GOT3 (cell line): ENCODE measurements at places on chromosomes 3 and 15.

DNA sequence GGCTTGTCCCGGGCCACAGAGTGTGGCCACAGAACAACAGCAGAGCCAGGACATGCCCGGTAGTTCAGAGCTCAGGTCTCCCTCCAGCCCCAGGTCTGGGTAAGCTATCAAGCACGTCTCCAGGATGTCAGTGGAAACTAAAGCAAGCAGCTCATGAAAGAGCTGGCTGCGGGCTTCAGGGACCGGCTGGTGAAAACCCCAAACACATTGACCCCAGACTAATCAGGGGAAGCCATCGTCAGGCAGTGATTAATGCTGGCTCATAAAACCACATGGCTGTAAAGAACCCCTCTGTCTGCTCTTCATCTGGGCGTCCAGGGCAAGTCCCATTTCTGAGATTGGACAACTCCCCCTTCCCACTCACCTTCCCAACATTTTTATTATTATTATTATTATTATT lies 37.8 kb downstream of the LMCD1 start:
- DNase-seq: no peak

GRCh38 chr15:43103907-43104306 lies 1.9 kb downstream of the UBR1 start:
- DNase-seq: no peak

DNA sequence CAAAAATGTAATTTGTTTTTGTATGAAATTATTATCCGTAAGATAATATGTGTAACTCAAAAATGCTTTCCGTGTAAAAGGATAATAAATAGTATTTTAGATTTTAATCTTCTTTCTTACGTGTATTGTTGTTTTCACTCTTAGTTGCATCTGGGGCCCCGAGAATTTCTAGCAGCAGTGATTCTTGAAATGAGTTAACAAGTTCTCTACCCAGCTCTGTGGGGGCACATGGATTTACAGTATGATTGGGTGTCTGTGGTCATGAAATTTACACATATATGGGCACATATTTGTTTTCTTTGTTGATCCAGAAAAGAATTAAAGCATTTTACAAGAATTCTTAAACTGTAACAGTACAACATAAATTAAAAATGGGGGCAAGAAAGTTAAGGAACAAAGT lies 145.9 kb upstream of the LRRFIP2 start:
- no peak for DNase-seq

- no peak for DNase-seq
Measured at GRCh38 chr3:113405180-113405579, 36.1 kb downstream of the CFAP44 start.

GRCh38 chr3:167901138-167901537 lies 165.6 kb downstream of the SERPINI1 start:
- no peak for DNase-seq

- no peak for DNase-seq
Measured at GRCh38 chr3:191020730-191021396, 158.4 kb upstream of the GMNC start.

- no peak for DNase-seq
Measured at GRCh38 chr3:171237009-171237385, 210.5 kb upstream of the SLC2A2 start.

DNA sequence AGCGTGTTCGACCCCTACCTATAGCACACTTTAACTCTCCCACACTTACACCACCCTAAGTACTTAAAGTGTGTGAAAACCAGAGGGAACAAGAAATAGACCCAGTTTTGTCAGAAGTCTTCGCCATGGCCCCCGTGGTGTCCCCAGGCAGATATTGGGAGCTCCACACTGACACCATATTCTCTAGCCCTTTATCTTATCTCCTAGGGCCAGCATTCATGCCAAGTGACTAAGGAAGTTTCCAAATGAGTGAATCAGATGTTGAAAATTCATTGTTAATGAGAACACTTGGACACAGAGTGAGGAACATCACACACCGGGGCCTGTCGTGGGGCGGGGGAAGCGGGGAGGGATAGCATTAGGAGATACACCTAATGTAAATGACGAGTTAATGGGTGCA lies 31.8 kb downstream of the P3H2 start:
- DNase-seq: no peak

GRCh38 chr15:101193120-101193644 lies 58.7 kb downstream of the CHSY1 start:
- no peak for DNase-seq

- no peak for DNase-seq
Measured at GRCh38 chr15:42691308-42691707, 45.6 kb downstream of the CDAN1 start.

GRCh38 chr15:44250566-44251205 lies 37.8 kb upstream of the GOLM2 start:
- DNase-seq: no peak

DNA sequence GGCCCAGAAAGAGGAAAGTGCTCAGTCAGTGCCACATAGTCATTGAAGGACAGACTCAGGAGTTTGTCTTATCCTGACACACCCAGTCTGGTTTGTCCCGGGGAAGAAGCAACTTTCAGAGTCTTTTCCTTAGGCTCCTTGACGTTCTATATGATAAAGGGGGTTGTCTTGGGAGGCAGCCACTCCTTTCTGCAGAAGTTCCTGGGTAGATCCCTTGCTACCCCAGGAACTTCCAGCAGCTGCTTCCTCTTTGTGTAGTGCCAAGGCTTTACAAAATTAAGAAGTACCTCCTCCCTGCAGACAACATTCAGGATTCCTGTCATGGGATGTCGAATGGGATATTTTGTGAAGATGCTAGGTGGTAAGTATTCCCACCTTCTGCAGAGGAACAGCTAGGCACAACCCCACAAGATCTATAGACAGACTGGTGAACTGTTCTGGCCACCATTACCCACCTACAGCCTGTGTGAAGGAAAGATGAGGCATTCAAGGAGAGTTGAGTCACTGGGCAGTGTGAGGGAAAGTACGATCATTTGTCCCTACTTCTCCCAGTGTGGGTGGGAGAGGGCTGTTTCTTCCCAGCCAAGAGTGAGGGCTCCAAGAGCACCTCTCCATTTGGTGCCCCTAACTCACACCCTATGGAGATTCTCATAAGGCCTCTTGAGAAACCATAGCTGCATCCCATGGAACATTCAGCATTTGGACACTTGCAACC lies 11.3 kb downstream of the TMEM266 start:
- DNase-seq: no peak

DNA sequence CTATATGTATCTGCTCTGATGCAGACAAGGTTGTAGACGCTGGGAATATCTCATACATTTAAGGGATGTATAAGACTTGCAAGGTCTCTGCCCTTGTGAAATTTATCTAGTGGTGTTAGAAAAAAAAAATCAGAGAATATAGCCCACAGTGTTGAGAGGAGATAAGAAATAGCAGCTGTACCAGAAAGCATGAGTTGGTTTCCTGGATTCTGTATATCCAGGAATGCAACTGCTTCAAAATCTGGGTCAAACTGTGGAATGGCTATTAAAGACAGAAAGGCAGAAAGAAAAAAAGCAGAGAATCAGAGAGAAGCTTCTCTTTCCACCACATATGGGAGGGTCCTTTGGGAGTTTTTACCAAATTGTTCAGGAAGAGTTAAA lies 1.5 kb upstream of the TMEM212 start:
- DNase-seq: no peak

DNA sequence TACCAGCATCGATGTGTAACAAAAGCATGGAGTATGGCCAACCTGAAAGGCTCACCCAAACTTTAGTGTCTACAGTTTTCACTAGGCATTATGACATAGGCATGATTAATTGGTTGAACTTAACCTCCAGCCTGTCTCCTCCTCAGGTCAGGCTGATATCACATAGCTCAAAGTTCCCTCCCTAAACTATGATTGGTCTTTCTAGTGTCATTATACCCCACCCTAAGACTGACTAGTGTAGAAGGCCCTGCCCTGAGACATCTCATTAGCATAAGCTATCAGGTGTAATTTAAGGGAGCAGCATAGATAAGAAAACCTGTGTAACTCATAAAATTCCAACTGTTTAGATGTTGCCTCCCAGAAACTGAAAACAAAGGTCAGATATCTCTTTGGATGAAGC lies 195.2 kb downstream of the ALCAM start:
- no peak for DNase-seq

GRCh38 chr15:71362987-71363968 lies 248.0 kb downstream of the THSD4 start:
- no peak for DNase-seq

DNA sequence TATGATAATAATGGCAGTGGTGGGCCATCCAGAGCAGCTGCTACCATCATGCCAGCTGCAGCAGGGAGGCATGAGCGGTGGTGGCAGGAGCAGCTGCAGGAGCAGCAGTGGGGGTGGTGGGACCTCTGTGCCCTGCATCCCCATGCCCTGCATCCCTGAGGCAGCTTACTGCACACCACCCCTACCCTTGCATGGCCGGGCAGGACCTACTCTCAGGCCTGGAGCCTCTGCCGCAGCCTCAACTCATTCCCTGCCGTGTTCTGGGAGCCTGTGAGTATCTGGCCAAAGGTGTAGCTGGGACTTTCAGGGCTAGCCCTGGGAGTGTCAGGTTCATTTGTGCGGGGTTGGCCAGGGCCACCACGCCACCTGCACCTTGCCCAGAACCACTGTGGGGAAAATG lies 3.3 kb upstream of the XCR1 start:
- no peak for DNase-seq

GRCh38 chr15:92502930-92503857 lies 109.5 kb downstream of the ST8SIA2 start:
- DNase-seq: no peak

DNA sequence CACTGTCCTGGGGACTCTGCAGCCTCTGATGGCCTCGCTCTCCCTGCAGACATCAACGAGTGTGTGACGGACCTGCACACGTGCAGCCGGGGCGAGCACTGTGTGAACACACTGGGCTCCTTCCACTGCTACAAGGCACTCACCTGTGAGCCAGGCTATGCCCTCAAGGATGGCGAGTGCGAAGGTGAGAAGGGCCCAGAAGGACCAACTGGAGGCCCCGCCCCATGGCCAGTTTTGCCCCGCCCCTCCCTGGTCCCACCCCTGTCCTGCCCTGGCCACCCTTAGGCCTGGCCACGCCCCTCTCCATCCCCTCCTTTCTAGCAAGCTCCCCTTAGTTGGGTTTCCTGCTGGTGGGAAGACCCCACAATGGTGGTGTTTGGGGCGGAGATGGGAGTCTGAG lies 77.5 kb downstream of the FBLN2 start:
- DNase-seq: no peak

DNA sequence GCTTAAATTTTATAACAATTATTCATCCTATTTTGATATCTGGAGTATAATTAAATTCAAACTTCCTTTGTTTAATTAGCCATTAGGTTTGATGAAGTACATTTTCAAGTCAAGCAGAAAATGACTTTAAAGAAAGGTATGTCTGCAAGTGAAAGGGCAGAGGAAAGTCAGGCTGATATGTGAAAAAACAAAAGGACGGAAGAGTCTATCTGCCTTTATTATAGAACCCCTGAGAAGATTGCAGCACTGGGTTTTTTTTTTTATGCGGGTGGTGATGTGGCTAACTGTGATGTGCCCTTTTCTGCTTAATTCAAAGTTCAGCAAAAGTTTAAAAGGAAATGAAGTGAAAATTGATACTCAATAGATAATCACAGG lies 83.2 kb downstream of the COL8A1 start:
- no peak for DNase-seq

GRCh38 chr3:21013566-21013965 lies 737.4 kb downstream of the ZNF385D start:
- DNase-seq: no peak

DNA sequence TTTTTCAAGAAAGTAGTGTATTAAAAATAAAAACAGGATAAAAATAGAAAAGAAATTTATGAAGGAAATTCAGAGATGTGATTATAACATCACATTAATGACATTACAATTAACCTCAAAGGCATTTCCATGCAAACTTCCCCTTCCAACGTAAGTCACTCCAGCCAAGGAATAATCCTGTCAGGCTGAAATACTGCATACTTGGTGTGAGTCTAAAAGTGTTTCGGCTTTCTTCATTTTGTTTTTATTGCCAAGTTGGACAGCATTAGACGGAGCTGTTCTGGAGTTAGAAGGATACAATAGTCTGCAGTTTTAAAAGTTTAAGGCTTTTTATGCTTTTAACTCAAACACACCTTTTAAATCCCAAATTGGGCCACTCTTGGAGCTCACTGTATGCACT lies 435.0 kb downstream of the MECOM start:
- no peak for DNase-seq

GRCh38 chr15:80777137-80777536 lies 2.0 kb upstream of the CEMIP start:
- peak; percentile 47 for DNase-seq

GRCh38 chr15:50249704-50250103 lies 15.8 kb downstream of the HDC start:
- no peak for DNase-seq

DNA sequence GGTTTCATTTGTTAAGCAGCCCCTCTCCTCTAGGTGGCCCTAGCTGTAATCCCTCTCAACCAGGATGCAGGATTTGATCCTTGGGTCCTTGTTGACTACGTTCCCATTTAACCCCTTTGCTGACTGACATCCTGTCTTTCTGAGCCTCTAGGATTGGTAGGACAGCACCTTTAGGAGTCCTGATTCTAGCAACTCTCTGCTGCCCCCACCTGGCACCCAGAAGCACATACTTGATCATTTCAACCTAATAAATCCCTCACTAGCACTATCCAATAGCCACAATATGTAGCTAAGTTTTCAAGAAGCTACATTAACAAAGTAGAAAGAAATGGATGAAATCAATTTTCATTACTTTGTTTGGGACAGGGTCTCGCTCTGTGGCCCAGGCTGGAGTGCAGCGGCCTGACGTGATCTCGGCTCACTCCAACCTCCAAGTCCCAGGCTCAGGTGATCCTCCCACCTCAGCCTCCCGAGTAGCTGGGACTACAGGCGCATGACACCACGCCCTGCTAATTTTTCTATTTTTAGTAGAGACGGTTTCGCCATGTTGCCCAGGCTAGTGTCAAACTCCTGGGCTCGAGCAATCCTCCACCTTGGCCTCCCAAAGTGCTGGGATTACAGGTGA lies 28.3 kb downstream of the RSL24D1 start:
- no peak for DNase-seq

- DNase-seq: no peak
Measured at GRCh38 chr15:79540551-79540950, 108.4 kb downstream of the MINAR1 start.

GRCh38 chr15:90585863-90586262 lies 56.1 kb downstream of the CRTC3 start:
- DNase-seq: no peak
